Hair follicle dermal papilla cell (primary cell): ENCODE measurements at places on chromosomes 11 and 22. TPM values are rescaled to one million over a fixed set of nuclear protein-coding genes. Genes with fewer than 3 reads are reported as not detected.

ZBTB16 gene
- total RNA-seq, result 0.16 TPM in 1 of 2 replicates, not detected in the other

P2RX3 gene
- not detected in 2 replicates for total RNA-seq

OR5P2 gene
- total RNA-seq, result not detected in 2 replicates

SMIM38 gene
- 0.24 and 0.65 TPM in 2 replicates for total RNA-seq

MTMR2 gene
- total RNA-seq, result 30.6 and 32.1 TPM in 2 replicates
